ENCODE measurements at places on chromosomes 3 and 15. TPM values are rescaled to one million over a fixed set of nuclear protein-coding genes. Genes with fewer than 3 reads are reported as not detected.

GRCh38 chr3:178655488-178655887 is 119.3 kb downstream of the KCNMB2 start:
- no peak for DNase-seq

DNA sequence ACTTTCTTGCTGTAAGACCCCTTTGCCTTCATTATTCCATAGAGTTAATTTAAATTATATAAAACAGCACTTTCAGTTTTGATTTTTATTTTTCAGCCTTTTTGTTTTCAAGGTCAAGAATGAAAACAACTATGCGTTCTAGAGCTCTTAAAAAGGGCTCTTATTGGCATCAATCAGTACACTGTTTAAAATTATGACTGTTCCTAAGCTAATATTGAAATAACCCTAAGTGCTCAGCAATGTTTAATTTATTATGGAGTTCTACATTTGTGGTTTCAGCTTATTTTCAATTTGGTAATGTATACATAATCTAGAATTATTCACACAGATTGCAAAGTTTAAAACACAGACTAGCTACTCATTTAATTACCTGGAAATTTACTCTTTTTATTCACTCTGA is 179.4 kb downstream of the MBNL1 start:
- DNase-seq = no peak

CYP19A1 gene
- polyA plus RNA-seq = not detected

- DNase-seq = no peak
Measured at GRCh38 chr3:184749168-184749744, 37.4 kb upstream of the MAGEF1 start.

ACP3 gene
- polyA plus RNA-seq = 86.3 TPM

GRCh38 chr3:48639944-48640606 is 4.8 kb upstream of the SLC26A6 start:
- no peak for DNase-seq
